ENCODE measurements at places on chromosomes 4 and X.

- DNase-seq = no peak
These were observed 448.9 kb downstream of the FSTL5 start for GRCh38 chr4:161714931-161715330.

DNA sequence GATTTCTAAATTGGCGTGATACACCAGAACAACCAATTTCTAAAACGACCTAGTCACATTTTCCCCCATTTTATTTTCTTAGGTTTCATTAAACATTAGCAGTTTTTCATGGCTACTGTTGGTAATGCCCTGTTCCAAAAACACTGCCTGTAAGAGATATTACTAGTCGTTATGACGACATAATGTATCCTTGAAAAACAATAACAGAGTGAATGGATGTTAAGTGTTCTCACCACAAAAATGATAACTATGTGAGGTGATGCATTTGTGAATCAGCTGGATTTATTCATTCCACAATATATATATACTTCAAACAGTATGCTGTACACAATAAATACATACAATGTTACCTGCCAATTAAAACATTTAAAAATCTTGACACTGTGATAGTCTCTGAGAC is 1147.6 kb upstream of the PCDH10 start:
- DNase-seq = no peak

GRCh38 chr4:148434075-148434773 is 8.0 kb downstream of the NR3C2 start:
- no peak for DNase-seq

- DNase-seq = no peak
These were observed 48.0 kb upstream of the NDST3 start for GRCh38 chr4:117986321-117986720.

GRCh38 chr4:88981556-88981955 is 75.4 kb downstream of the FAM13A start:
- no peak for DNase-seq

- no peak for DNase-seq
These were observed 33.0 kb upstream of the TTC29 start for GRCh38 chr4:146978641-146979040.

DNA sequence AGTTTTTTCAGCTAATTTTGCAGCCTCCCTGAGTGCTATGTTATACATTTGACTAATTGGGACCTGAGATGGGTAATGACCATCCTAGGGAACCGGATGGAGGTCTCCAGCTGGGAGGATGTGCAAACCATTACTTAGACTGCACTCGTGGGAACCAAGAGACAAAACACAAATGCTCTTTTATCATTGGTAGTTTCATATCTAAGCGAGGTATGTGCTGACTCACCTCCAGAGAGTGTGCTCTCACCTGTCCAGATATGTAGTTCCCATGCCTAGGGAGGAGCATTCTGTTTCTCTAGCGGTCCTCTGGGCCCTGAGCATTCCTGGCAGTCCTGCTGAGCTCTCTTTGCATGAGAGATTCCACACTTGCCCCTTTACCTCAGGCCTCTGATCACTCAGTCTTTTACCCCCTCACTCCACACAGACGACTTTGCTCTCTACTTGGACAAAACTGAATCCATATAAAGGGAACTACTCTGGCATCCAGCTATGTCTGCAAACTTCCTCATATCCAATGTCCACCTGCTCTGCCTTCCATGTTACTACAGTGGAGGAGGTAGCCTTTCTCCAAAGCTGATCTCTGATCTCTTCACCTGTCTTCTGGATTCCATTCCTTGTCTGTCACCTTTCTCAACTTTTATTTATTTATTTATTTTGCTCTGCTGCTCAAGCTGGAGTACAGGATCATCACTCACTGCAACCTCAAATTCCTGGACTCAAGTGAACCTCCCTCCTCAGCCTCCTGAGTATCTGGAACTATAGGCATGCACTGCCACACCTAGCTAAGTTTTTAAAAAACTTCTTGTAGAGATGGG is 88.4 kb downstream of the LRP2BP start:
- DNase-seq = no peak

GRCh38 chr4:87974856-87975462 is 555 bp upstream of the SPP1 start:
- DNase-seq = no peak

- no peak for DNase-seq
These were observed 899 bp upstream of the ZFP92 start for GRCh38 chrX:153410373-153410772.

- DNase-seq = no peak
These were observed 32.3 kb downstream of the PRDM8 start for GRCh38 chr4:80229590-80229989.

DNA sequence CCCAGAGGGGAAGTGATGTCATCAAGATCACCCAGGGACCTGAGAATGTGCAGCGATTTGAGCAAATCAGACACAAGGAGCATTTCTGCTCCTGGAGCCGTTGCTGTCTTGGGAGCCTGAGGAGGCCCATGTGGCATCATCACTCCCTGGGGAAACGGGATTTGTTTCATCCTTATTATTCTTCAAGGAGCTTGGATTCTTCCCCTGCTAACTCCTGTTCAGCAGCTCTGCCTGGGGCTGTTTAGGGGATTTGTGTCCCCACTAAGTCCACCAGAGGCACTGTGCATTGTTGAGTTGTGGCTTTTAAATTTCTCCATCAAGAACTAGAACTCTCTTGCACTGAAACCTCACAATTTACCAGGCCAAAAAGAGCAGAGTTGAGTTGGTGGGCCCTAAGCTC is 104.2 kb upstream of the MSX1 start:
- DNase-seq = no peak

- no peak for DNase-seq
These were observed 25.2 kb upstream of the GK start for GRCh38 chrX:30627818-30628652.

DNA sequence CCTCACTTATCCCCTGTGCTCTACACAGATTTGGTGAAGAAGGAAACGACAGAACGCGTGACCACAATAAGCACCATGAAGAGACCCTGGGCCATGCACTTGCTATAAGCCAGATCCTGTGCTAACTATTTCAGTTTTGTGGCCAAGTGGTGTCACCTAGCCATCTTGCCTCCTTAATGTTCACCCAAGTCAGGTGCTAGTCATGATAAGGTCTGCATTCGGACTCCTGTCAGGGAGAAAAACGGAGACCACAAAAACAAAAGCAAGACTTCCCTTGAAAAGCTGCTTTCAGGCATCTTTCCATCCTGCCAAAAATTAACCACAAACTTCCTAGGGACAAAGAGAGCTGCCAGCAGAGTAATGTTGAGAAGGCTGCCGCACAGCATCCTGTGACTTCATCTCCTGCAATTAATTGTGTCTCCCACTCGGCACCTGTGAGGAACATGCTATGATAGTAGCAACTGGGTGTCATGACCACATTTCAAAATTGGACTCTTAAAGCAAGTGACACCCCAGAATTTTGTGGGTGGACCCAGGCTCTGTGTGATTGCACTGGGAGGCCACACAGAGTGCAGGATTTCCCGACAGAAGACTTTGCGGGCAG is 8.8 kb upstream of the IDS start:
- no peak for DNase-seq

- no peak for DNase-seq
These were observed 1.8 kb downstream of the DCAF8L2 start for GRCh38 chrX:27591938-27592337.

GRCh38 chr4:166197166-166197565 is 324.1 kb downstream of the TLL1 start:
- no peak for DNase-seq

DNA sequence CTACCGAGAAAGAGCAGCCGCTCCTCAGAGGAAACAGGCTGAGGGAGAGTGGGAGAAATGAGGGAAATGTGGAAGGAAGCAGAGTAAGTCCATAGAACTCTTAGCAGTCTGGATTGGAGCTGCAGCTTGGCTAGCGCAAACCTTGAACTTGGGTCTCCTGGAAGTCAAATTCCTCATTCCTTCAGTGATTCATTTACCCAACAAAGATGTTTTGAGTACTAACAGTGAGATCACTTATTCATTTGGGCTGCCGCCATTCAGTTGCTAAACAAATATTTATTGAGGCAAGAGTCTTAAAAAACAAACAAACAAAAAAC is 51.5 kb downstream of the SEL1L3 start:
- DNase-seq = no peak

DNA sequence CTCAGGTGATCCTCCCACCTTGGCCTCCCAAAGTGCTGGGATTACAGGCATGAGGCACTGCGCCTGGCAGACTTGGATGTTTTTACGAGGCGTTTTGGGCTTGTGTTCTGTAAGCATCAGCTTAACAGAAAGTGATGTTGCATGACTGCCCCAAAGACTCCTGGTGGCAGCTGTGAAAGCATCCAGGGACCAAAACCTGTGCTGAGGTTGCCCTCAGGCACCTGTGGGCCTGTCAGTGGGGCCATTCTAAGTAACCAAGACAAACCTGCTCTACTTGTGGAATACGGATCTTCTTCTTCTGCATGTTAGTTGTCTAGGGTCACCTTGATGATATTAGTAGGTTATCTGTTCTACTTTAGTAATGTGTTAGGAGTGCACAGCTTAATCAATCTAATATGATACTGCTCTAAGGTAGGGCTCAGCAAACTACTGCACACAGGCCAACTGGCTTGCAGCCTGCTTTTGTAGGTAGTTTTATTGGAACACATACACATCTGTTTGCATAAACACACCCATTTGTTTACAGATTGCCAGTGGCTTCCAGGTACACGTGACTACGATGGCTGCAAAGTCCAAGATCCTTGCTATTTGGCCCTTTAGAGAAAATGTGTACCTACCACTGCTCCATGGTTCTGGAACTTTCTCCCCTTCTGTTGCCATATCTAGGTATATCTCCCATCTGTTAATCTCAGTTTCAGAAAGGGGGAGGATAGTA is 136.7 kb downstream of the GPR143 start:
- no peak for DNase-seq

DNA sequence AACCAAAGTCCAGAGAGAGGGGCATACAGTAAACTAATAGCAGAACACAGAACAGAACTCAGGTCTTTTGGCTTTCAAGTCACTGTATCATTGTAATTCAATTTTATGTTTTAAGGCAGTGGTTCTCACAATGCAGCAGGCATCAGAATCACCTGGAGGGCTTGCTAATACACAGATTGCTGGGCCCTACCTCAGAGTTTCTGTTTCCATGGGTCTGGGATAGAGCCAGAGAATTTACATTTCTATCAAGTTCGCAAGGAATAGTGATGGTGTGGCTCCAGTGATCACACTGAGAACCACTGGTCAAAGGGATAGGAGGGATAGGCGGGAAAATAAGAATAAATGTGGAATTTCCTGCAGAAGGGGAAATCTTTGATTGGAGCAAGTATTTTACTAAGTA is 36.7 kb downstream of the LANCL3 start:
- no peak for DNase-seq

DNA sequence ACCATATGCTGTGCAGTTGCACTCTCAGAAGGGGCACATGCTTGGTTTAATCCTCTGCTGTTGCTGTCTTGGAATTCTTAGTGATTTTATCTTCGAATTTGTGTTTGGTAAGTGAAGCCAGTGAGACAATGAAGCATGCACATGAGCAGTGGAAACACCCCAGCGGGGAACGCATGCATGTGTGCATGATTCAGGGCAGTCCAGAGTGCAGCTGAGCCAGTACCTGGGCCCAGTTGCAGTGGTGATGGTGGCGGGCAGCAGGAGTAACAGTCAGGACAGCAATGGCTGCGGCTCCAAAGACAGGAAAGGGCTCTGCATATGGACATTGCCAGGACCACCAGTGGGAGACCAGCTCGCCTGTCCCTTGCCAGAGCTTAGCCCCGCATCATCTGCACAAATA is 14.3 kb upstream of the TMEM165 start:
- DNase-seq = no peak

DNA sequence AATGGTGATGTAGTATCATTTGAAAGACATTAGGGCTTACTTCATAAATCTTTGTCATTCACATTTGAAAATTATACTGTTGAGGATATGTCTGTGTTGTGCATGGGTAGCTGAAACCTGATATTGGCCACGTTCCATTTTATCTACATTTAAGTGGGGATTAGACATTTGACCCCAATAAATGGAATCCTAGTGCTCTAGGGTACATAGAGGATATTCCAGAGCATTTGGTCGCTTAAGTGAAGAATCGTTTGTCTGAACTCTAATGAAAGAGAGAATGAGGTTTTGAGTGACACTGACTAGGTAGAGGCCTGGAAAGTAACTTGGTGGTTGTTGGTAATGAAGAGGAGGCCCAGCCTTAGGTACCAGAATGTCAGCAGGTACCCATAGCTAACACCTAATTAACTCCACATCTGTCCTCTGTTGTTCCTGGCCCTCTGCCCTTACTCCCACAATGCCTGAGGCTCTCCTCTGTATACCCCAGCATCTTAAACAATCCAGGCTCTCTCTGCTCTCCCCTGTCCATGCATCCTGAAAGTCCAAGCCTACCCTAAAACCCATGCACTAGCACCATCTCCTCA is 299.5 kb upstream of the KLF3 start:
- no peak for DNase-seq

- DNase-seq = no peak
These were observed 16.2 kb downstream of the MAEA start for GRCh38 chr4:1305781-1306455.

GRCh38 chr4:162016991-162017390 is 146.8 kb downstream of the FSTL5 start:
- DNase-seq = no peak

GRCh38 chr4:74671080-74671698 is 123.1 kb downstream of the BTC start:
- peak; percentile 44 for DNase-seq

DNA sequence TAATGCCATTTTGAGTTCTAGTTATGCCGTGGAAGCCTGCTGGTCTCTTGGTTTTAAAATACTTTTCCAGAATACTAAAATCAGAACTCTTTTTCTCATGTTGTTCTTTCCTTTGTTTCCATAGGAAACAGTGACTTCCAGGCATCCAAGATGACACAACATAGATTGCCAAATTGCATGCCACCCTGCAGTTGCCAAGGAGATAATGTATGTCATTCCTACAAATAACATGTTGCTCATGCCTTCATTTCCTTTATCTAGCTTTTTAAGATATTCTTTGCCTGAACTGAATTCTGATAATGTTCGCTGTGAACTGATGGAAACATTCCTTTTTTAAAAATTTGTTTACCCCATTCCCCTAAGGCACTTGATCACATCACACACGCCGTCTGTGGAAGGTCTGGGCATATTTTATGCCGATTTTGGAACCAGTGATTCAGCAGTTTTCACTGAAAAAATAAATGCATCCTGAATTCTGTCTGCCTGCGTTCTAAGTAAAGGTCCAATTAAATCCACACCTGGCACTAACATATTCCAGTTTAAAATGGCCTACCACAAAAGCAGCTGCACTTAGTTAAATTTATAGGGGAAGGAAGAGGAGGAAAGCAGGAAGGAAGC is 38.0 kb upstream of the COX7B2 start:
- no peak for DNase-seq

DNA sequence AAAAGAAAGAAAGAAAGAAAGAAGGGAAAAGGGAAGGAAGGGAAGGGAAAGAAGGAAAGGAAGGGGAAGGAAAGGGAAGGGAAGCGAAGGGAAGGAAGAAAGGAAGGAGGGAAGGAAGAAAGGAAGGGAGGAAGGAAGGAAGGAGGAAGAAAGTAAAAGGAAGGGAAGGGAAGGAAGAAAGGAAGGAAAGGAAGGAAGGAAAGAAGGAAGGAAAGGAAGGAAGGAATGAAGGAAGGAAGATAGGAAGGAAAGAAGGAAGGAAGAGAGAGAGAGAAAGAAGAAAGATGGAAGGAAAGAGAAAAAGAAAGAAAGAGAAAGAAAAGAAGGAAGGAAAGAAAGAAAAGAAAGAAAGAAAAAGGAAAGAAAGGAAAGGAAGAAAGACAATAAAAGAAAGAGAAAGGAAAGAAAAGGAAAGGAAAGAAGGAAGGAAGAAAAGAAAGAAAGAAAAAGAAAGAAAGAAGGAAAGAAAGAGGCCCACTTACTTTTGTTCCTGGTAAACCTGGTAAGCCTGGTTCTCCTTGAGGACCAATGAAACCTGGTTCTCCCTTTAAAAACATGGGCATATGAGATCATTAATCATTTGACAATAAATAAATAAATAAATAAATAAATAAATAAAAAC is 105.9 kb upstream of the ETNPPL start:
- DNase-seq = no peak
